ENCODE measurements at places on chromosomes 6 and 20.
A peak's percentile ranks its signal among the peaks of the same experiment; 100 is the strongest.

GRCh38 chr6:3239110-3239830 is 11.8 kb upstream of the TUBB2B start:
- DNase-seq, result no peak

DNA sequence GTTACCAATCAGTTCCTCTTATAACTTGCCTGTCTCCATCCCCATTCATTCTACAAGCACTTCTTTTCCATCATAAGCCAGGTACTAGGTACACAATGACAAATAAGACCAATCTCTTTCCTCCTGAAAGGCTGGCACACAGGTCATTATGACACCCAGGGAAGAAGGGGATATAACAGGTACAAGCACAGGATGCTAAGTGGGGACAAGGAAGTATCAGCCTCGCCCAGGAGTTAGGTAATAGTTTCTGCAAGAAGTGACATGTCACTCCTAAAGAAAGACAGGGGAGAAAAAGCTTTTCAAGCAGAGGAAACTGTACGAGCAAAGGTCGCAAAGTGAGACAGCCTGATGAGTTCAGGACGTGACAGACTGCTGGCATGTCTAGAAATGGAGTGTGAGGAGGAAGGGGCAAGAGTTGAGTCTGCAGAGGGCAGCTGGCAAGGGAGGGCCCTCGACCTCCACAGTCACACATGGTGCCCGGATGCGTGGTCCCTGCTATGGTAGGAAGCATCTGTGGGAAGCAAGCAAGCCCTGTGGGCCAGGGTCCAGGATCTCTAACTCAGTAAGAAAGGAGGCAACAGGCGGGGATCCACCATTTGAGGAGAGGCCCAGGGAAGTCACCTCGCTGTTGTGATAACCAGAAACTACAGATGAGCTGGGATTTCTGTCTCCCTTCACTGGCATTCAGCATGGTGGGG is 40.4 kb downstream of the GPLD1 start:
- no peak for DNase-seq

GRCh38 chr6:146949425-146949824 is 254.8 kb upstream of the STXBP5 start:
- DNase-seq, result no peak

DNA sequence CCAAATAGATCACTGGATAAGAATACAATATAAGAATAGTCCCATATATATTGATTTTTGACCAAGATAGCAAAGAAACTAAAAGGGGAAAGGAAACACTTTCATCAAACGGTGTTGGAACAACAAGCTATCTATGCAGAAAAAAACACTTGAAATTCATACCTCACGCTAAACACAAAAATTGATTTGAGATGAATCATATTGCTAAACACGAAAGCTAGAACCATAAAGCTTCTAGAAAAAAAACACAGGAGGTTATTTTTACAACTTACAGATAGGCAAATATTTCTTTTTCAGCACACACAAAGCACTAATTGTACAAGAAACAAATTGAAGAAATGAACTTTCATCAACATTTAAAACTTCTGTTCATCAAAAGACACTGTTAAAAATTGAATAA is 36.7 kb upstream of the TMEM14A start:
- no peak for DNase-seq

GRCh38 chr20:9137001-9137400 is 68.1 kb downstream of the PLCB4 start:
- no peak for DNase-seq

DNA sequence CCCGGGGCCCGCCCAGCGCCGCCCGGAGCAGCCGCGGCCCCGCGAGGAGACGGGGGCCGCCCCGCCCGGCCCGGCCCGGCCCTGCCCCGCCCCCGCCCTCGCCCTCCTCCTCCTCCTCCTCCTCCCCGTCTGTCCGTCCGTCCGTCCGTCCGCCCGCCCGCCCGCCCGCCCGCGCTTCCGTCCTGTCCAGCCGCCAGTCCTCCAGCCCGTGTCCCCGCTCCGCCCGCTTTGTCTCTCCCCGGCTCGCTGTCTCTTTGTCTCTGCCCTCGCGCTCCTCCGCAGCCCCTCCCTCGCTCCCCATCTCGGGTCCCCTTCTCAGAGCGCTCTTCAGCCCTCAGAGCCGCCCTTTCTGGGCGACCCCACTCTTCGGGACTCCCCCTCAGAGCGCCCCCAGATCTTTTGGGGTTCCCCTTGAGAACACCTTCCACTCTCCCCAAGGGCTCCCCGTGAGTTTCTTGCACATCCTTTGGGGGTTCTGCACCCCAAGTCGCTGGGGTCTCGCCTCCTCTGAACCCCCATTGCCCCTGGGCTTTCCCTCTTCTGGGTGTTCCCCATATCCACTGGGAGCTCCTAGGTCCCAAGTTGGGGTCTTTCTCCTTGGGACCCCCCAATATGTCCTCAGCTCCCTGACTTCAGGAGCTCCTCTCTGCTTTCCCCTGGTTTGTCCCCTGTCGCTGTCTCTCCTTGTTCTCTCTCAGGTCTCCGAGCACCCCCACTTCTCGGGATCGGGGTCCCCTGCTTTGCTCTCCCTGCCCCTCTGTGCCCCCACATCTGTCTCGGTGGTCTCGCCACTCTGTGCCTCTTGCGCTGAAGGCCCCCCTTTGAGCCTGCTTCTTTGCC is 79.5 kb upstream of the MYL9 start:
- DNase-seq, result no peak

DNA sequence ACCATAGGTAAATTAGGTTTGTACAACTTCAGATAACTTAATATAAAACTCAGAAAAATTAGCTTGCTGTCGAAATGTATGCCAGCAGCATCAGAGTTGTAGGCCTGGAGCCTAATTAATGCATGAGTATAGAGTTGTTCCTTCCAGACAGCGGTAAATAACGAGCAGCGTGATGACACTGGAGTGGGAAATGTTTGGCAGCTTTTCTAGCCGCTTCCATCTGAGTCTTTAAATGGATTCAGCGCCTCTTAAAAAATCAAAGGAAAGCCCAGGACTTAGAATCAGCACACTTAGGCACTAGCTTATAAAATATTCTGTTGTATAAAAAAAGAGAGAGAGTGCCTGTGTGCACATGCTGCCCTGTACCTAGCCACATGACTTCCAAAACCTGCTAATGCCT is 43.7 kb upstream of the SYNJ2 start:
- no peak for DNase-seq

GRCh38 chr6:129844118-129844891 is 16.8 kb downstream of the TMEM244 start:
- DNase-seq, result peak; percentile 80

DNA sequence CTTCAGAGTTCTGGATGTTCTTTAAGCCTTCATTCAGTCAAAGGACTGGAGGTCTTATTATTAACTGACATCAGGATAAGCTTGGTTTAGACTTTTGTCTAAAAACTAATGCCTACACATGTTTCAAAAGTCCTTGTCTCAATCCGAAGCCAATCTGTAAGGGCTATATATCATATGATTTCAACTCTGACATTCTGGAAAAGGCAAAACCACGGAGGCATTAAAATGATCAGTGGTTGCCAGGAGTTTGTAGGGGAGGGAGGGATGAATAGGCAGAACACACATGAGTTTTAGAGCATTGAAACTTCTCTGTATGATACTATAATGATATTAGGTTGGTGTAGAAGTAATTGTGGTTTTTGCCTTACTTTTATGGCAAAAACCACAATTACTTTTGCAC is 1285.8 kb upstream of the CITED2 start:
- DNase-seq, result no peak

DNA sequence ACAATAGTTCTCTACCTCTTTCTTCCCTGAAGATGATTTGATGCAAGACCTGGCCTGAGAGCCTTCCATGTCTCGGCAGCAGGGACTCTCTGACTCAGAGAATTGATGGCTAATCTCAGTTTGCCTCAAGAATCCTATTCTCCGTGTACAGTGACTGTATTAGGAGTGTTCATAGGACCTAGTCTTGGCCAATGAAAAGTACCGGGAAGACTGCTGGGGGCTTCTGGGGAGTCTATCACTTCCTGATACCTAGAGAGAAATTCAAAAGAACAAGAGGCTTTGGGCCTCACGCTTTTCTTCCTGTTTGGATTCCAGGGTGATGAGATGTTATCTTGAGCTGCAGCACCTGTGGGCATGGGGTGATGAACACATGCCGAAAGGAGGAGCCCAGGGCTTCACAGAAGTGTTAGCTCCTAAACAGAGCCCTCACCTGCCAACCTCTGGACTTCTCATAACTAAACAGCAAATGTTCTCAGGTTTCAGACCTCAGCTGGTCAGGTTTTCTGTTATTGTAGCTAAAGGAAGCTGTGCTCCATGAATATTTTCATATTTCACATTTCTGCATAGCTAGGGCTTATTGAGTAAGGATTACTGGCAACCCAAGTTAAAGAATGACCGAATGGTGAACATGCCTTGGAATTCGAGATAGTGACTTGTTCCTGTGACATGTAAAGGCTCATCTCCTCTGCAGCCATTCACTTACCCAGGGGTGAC is 323.1 kb upstream of the AGPAT4 start:
- no peak for DNase-seq

DNA sequence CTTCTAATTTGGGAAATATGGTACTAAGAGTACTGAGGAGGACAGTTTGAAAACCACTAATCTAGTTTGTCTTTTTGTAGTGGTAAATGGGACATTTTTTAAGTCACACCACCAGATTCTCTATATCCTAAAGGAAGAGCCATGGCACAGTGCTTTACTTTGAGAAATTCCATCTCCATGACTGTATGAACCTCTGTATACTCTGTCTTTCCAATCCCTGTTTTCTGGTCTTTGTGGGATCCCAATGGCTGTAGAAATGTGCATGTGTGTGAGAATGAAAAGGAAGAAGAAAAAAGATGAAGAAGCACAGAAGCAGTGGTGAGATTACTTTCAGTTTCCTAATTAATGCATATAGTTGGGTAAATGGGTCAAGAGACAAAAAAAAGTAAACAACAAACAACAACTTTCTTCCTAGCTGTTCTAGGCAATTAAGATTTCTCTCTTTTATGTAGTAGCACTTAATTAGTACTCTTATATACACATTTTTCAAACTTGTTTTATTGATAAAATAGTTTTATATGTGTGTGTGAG is 141.2 kb upstream of the HCRTR2 start:
- no peak for DNase-seq

DNA sequence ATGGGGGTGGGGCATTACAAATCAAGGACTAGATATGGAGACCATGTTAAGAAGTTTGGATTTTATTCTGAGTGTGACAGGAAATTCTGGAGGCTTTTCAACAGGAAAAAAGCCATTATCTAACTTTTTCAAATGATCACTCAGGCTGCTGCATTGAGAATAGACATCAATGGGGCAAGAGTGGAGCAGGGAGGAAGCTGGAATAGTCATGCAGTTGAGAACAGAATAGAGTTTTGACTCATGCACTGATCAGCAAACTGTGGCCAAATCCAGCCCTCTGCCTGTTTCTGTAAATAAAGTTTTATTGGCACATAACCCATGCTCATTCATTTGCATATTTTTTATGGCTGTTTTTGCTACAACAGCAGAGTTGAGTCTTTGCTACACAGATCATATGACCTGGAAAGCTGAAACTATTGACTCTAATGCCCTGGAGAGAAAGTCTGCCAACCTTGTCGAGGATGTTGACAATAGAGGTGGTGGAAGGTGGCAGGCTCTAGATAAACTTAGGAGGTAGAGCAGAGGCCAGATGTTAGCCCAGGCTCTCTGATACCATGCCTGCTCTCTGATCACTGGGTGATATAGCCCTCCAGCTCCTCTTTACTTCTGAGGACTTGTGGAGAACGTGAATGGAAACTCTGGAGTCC is 441.8 kb downstream of the PTPRT start:
- no peak for DNase-seq

GRCh38 chr6:89033461-89033860 is 47.1 kb upstream of the PNRC1 start:
- DNase-seq, result no peak

GRCh38 chr6:157436219-157436943 is 55.4 kb downstream of the ZDHHC14 start:
- DNase-seq, result no peak

DNA sequence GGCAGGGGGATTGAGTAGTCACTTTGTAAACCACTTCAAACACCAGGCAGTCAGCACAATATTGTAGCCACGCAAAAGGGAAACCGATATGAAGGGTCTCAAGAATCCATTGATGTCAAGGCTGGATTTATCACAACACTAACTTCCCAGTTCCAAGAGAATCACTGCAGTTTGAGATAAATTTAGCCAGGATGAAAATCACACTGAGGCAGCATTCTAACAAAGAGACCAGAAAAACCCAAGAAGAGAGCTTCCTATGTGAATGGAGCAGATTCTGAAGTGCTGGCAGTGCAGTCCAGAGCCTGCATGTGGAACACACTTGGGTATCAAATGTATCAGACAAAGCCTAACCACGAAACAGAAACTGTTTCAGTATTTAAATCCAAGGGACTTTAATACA is 84.6 kb downstream of the KIF16B start:
- DNase-seq, result no peak

DNA sequence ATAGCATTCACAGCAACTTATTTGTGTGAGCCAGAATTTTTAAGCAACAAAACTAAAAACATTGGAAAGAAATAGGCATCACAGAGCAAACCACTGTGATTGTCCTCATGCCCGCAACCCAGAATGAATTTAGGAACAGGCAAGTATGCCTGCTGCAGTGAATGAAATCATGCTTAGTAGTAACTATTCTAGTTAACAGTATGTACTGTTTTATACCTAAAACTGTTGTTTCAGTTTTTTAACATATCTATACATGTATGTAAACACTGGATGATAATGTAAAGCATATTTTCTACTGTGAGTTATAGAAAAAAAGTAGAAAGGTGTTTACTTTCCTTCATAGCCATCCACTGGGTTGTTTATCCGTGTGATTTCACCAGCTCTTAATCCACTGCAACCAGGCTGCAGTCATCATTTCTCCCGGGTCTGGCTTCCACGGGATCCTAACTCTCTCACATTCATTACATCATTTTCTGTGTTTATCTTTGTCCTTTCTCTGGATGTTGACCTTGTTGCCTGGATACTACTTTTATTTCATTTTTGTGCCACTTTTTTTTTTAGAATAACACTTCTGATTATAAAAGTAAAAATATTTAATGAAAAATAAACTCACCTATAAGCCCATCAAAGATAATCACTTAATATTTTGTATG is 3.6 kb upstream of the ARFGEF3 start:
- DNase-seq, result no peak

GRCh38 chr6:93751969-93752368 is 332.6 kb upstream of the EPHA7 start:
- DNase-seq, result no peak

DNA sequence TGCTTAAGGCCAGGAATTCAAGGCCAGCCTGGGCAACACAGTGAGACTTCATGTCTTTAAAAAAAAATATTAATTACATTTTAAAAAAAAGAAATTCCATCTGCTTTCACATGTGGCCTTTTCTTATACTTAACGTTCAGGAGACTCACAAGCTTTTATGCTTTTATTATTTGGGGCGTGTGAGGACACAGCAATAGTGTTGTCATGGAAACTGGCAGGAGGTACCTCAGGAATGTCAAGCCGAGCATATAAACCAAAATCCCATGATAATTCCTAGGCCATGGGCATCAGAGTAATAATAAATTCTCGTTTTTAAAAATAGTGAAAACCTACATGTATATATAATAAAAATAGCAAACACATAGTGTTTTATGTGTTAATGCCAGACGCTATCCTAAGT is 89.8 kb downstream of the IYD start:
- DNase-seq, result no peak

DNA sequence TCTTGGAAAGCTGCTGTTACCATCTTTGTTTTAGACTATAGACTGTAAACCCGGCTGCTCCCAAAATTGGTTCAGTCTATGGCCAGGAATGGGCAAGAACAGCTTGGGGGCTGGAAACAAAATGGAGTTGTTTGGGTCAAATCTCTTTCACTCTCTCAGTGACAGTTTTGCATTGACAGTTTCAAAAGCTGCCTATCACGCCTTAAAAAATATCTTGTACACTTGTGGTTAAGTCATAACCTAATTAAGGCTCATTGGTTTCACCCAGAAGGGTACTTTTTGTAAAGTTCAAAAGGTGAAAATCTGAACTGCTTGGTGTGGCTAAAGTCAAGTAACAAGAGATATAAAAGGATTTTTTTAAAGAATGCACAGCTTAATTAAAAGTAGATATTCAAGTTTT is 76.1 kb upstream of the PRL start:
- no peak for DNase-seq
